EL (cell line): ENCODE measurements at places on chromosomes 6 and 20.
A peak's percentile ranks its signal among the peaks of the same experiment; 100 is the strongest.

- no peak for DNase-seq
These were observed 143.5 kb downstream of the ANKRD60 start for GRCh38 chr20:58084966-58085365.

- DNase-seq: peak; percentile 97
These were observed at the start of gene UST for GRCh38 chr6:148746363-148747144. TSS of gene UST (plus strand) at chr6:148747030. CDS start at chr6:148747431, 401 bp downstream.

- DNase-seq: no peak
These were observed 32.6 kb downstream of the DTNBP1 start for GRCh38 chr6:15630202-15630601.

DNA sequence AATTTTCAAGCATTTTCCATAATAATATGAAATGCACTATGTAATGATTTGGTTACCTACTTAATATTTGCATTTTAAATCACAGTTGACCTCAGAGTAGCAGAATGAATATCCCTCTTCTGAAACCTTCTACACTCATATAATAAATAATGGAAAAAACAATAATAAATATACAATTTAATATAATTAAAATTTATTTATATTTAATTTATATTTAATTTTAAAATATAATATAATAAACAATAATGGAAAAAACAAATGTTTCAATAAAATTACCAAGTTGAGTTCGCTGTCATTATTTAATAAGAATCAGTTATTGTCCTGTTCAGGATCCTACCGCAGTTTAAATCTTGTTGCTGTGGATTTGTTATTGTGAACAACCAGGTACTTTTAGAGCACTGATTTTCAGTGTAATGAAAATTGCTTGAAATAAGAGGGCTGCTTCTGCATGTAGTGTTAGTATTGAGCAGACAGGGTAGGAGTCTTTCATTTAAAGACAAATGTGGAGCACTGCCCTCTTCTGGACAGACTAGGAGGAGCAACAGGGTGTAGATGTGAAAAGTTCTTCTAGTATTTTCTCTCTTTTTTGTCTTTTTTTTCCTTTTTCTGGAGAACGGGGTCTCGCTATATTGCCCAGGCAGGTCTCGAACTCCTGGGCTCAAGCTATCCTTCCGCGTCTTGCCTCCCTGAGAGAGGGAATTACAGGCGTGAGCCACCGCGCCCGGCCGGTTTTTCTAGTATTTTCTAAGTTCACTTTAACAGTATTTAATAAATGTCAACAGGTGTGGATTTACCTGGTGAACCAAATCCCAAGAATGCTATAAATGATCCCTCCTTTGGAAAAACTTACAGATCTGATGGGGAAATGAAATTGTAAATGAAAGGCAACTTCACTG lies 13.6 kb downstream of the TRAPPC3L start:
- DNase-seq: peak; percentile 62

GRCh38 chr6:91376686-91377085 lies 789.8 kb upstream of the MAP3K7 start:
- no peak for DNase-seq

GRCh38 chr6:24524805-24525204 lies 30.0 kb downstream of the ALDH5A1 start:
- DNase-seq: peak; percentile 47

GRCh38 chr20:44716309-44717106 lies 1.3 kb downstream of the CCN5 start:
- no peak for DNase-seq

DNA sequence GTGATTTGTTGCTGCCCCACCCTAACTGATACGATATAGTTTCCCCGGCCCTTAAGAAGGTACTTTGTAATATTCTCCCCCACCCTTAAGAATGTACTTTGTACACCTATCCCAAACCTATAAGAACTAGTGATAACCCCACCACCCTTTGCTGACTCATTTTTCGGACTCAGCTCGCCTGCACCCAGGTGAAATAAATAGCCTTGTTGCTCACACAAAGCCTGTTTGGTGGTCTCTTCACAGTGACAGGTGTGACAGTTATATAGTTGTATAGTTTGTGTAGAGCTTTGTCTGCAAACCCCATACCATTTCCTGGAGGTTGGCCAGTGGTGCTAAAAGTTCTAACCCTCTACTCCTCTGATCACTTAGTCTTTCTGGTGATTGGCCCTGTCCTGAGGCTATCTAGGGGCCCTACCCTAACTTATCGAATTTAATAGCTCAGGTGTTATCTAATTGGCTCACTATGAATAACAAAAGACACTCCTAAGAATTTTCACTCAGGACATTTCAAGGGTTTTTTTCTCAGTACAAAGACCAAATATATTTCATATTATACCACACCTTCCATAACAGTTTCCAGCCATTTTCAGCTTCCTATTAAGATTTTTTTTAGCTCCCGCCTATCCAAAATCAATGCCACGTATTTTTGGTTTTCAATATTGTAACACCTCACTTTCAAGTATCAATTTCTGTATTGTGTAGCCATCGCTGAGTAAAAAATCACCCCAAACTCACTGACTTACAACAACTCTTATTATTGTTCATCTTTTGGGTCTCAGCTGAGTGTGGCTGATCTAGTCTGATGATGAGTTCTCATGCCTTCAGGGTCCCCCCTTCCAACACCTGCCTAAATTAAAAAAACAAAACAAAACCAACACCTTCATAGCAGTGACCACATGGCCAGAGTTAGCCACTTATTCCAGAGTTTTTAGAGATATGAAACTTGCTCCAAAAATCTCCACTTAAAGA lies 9.8 kb upstream of the BTN1A1 start:
- DNase-seq: no peak

- DNase-seq: peak; percentile 4
These were observed 137.2 kb downstream of the SYNE1 start for GRCh38 chr6:152499931-152500330.

DNA sequence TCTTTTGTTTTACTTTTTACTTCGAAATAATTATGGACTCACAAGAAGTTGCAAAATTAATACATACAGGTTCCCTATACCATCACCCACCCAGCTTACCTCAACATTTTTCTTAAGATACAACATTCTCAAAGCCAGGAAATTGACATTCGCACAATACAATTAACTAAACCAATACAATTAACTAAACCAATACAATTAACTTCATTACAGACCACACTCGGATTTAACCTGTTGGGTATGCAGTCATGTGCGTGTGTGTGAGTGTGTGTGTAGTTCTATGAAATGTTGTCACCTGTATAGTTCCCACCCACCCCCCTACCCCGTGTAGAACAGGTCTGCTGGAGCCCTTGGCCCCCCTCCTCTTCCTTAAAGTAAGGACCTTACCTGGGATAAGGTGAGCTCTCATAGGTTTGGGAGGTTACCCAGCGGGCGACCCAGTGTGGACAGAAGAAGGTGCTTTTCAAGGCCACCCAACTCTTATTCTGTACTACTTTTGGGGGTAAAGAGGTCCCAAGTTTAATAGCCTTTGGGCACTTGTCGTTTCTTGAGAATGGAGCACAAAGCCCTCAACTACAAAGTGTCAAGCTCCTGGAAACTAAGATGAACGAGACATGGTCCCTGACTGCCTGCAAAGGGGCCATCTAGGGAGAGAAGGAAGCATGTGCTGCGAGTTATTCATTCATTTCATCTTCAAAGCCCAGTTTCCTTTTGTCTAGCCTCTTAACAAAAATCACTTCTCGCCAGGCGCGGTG lies 544 bp upstream of the STK38 start:
- DNase-seq: no peak

DNA sequence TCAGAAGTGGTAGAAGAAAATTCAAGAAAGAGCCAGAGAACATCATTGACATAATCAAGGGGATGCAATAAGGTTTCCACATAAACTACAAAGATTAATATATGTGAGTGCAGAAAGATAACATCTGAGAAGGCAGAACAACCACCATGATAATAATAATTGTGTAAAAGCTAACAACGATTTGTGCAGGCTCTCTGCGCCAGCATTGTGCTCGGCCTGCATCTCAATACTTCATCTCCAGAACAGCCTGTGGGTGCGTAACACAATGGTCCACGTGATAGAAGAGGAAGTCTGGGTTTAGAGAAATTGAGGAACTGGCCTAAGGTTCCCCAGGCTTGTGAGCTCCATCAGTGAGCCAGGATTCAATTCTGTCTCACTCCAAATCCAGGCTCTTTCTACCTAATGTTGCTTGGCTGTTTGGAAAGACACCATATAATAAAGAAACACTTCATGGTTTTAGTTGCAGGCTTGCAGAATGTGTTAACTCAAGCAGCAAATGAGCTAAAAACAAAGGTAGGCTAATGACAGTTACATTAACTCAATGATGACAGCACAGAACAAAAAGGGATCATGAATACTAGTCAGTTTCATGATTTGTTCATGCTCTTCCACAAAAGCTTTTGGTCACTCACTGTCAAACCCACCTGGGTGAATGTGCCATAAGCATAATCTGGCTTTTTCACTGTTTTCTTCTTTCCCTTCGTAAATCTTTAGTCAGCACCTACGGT lies 71.2 kb downstream of the LY86 start:
- DNase-seq: no peak

DNA sequence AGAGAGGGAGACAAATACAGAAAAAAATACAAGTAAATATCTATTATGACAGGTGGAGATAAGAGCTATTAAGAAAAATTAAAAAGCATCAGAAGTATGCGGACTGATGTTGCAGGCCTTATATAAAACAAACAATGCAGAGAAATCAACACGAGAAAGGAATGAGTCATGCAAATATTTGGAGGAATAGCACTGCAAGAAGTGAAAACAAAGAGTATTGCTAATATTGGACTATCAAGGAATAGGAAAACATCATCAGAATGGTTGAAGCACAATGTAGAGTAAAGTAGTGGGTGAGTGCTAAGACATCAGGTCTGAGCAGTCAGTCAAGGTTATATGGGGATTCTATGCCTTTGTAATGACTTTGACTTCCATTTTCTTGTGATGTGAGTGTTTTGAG lies 657.5 kb upstream of the GJE1 start:
- peak; percentile 30 for DNase-seq

GRCh38 chr6:33208091-33208967 lies at the start of gene RING1:
TSS of gene RING1 (plus strand) at chr6:33208500. CDS start at chr6:33208823, 323 bp downstream.
- peak; percentile 75 for DNase-seq

- no peak for DNase-seq
These were observed 46.9 kb upstream of the ENPP5 start for GRCh38 chr6:46217671-46218131.

GRCh38 chr6:42142118-42142835 lies at the start of gene C6orf132:
TSS of gene C6orf132 (minus strand) at chr6:42142620. CDS start at chr6:42142444, 176 bp downstream.
- peak; percentile 41 for DNase-seq

DNA sequence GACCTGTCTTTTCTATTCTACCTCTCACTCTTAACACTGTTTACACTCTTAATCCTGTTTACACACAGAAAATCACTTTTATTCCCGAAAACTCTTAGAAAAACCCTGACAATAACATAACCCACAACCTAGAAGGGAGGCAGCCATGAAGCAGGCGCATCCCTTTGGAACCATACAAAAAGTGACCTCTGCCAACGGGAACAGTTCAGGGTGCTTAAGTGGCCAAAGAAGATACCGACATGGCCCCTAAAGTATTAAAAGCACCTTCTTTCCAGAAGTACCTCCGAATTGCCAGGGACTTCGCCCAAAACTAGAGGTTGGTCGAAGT lies 490 bp downstream of the MMUT start:
- DNase-seq: peak; percentile 3

DNA sequence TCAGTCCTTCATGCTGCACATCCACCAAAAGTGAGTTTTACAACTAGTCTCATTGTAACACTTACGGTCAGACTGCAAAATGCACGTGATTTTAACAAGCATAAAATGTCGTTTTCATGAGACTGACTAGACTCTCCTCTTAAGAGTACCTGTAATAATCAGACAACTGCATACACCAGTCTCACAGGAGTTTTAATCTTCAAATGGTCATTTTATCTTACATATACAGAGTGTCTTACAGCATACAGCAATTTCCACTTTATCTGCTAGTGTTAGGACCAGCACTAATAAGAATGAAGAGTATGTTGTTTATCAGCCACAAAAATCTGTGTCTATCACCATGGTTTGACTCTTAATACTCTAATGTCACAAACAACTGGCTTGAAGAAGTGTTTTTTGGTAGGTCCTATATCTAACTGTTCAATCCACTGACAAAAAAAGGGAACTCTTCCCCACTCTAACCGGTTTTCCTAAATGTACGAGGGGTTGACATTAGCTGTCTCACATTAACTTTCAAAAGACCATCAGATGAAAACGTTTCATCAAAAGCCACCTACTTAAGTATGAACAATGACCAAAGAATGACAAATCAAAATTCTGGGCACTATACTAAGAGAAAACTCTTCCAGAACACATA lies 1.5 kb upstream of the ASF1A start:
- no peak for DNase-seq

GRCh38 chr6:54910921-54911320 lies 64.3 kb downstream of the FAM83B start:
- DNase-seq: no peak

- no peak for DNase-seq
These were observed 509.5 kb upstream of the ID4 start for GRCh38 chr6:19327661-19328060.

- DNase-seq: no peak
These were observed 129.6 kb upstream of the IFNGR1 start for GRCh38 chr6:137348777-137349176.

DNA sequence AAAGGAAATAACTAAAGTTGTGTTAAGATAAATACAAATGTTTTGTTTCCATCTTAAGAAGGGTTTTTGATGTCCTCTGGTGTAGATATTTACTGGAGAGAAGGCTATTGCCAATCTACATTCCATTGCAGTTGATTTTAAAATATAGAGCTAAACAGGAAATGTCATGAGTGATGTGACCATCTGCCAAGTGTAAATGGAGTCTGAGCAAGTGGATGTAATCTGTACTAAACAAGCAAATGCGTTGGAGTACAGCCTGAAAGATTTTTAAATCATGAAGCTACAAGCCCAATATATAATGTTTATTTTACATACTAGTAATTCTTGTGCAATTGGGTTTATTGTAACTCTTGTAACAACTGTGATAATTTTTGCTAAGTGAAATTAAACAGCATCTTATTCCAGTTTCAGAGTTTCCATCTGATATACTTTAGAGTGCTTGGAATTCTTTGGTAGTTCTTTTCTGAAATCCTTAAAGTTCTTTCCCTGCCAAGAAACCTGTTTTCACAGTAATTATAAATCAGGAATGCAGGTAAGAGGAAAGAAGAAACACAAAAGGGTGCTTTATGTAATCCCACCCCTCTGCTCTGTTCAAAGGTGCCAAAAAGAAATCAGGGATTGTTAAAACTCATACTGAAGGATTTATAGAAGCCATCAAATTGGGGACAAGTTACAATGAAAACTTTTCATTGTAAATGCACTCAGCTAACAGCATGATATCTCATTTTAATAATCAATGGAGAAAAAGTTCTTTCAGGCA lies 47.2 kb upstream of the FLRT3 start:
- DNase-seq: no peak

DNA sequence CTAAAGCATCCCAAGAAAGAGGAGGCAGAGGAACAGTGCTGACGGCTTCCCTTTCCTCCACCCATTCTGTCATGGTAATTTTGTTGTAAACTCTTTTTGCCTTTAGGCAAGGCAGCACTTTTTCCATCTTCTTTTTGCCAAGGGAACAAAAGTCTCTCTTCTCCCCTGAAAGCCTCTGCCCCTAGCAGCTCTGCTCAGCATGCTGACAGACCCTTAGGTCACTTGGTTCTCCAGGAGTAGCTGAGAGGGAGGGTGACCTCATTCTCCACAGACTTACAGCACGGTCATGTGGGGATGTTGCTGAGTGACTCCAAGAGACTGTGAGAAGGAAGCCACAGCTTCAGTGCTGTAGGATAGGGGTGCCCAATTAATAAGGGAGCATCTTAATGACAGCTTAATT lies 81.1 kb upstream of the RALGAPA2 start:
- no peak for DNase-seq
